Lung microvascular endothelial cell (primary cell): ENCODE measurements at places on chromosomes 16 and 17. TPM values are rescaled to one million over a fixed set of nuclear protein-coding genes. Genes with fewer than 3 reads are reported as not detected.

GRCh38 chr17:77019893-77020379 is 120.8 kb upstream of the SEC14L1 start:
- DNase-seq: no peak

GRCh38 chr16:17607609-17608008 is 136.8 kb upstream of the XYLT1 start:
- DNase-seq: no peak

DNA sequence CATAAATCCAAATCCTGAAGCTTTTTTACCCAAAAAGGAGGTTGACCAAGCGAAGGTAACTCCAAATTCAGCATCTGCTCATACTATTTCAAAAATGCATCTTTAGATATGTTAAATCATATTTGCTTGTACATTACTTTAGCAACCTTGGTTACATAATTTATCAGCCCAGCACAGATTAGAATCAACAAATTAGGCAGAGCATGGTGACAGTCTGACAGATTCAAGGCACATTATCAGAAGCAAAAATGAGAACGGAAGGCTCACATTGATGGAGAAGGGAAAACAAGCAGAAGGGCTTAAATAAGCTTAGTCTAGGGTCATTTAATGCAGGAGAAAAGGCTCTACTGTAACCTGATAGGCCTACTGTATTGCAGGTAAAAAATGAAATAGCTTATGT is 3.9 kb upstream of the KCNJ2 start:
- DNase-seq: no peak

GRCh38 chr17:19720631-19721426 is 4.4 kb upstream of the SLC47A2 start:
- DNase-seq: no peak

DNA sequence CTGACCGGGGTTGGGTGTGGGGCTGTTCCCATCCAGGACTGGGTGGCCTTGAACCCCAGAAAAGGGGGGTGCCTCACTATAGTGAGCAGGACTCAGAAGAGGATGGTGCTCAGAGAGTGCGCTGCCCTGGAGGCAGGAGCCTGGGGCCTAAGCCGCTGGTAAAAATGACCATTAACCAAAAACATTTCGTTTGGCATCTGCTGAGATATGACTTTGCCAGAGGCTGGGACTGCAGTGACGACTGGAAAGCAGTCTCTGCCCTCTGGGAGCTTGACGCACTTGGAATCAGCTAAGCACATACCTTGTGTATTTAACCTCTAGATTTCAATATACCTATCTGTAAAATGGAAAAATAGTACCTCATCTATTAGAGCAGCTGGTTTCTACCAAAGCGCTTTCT is 7.2 kb upstream of the CRHR1 start:
- no peak for DNase-seq

DNA sequence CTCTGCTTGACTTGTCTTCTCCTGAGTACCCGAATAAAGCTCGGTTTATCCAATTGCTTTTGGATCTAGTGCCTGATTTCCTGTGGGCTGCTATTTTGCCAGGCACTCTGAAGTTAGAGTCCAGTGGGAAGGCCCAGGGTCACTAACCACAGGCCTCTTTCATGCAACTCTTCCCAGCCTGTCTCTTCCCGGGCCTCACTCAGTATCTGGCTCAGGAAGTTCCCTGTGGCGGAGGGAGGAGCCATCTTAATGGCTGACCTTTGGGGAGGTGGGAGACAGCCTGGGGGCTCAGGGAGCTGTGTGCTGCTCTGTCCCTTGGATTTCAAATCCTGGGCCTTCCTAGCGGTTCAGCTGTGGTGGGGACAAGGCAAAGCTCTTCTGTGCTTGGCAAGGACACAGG is 328.5 kb downstream of the SLC39A11 start:
- DNase-seq: no peak

DNA sequence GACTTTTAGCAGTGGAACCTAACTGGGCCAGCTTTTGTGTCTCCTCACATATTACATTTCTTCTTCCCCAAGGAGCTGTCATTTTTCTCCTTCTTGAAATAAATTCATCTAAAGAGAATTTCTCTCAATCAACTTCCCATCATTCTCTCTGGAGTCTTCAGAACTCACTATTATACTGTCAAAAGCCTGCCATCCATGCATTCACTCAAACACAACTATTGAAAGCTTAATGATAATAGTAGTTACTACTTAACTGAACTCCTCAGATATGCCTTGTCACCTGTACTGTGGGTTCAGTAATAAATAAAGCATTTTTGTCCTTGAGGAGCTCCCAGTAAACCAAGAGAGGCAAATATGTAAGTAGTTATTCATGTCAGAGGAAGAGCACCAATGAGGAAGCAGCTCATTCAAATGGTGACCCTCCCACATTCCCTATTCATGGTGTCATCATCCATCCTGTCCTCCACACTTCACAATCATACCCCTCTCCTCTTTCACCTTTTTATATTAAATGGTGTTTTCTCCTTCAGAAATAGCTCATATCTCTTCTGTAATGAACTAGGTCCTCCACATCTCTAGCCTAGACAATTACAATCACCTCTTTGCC is 162.6 kb downstream of the CA10 start:
- no peak for DNase-seq

DNA sequence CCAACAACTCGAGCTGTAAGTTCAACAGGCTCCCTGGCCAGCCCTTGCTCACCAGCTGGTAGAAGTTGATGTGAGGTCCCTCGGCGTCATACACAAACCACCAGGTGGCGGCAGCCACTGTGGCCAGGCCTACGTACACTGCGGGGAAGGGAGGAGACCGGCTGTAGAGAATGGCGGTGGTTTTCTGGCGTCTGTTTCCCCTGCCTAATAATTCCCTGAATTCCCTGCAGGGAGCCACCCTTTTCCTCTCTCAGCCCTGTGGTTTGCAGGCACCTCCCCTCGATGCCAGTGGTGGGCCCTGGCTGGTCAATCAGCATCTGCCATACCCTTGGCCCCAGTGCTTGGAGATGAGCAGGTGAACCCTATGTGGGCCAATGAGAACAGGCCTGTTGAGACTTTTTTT is 18.9 kb upstream of the P2RX1 start:
- peak; percentile 92 for DNase-seq

DNA sequence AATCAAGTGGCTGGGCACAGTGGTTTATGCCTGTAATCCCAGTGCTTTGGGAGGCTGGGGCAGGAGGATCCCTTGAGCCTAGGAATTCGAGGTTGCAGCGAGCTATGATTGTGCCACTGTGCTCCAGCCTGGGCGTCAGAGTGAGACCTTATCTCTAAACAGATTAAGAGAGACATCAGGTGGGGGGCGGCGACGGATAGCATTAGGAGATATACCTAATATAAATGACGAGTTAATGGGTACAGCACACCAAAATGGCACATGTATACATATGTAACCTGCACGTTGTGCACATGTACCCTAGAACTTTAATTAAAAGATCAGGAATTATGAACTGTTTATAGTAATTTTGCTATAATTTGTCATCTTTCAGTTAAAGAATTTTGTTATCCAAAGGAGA is 10.3 kb downstream of the RAD51C start:
- no peak for DNase-seq

GRCh38 chr16:75402159-75402820 is 31.0 kb downstream of the CFDP1 start:
- DNase-seq: peak; percentile 85

DNA sequence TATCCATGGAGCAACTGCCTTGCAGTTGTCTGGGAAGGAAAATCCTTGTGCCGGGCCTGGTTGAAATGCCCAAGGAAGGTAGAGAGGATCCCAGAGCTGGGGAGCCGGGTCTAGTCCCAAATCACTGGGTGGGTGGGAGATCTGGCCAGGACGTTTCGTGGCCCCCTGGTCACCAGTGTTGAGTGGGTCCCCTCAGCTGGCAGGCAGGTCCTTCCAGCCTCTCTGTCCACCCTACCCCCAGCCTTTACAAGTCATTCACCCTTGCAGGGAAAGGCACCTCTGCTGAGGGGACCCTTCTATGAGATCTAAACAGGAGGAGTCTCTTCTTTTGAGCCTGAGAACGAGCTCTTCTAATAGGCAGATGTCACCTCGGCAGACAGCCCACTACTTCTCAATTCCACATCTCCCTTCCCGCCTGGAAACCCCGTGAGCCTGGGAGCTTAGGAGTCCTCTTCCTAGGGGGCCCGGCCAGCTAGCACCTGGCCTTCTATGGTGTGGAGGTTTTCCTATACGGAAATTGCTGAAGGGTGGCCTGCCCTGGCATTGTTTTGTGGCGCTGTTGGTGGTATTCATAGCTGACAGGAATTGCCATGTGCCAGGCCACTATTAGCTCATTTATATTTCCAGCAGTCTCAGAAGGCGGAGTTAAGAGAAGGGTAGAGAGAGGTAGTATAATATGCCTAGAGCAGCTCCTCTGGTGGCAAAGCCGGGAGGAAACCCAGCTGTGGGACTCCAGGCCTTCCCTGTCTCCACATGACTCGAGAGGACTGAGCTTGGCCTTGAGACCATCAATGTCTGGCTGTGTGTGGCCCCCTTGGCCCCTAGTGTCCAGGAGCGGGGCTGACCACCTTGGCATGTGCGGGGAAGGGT is 13.3 kb downstream of the MPRIP start:
- DNase-seq: peak; percentile 67

DNA sequence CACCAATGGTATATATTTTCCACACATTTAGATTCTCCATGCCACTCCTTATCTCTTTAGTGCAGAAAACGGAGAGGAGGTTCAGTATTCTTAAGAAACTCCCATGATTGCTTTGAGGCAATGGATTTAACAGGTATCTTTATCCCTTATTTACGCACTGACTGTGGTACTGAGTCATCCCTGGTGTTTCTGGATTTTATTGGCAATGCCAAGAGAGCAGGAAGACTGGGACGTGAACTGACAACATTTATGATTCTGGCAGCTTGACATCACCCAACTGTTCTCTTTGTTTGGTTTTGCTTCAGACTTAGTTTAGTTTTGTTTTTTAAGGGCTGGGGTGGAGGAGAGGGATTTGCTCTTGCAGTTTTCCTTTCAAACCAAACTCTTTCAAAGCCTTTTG is 131.4 kb downstream of the WWOX start:
- DNase-seq: peak; percentile 62

- DNase-seq: no peak
These were observed 38.3 kb downstream of the CCDC182 start for GRCh38 chr17:57706761-57707160.

Gene RND2
- 0.20 and 0.22 TPM in 2 replicates for total RNA-seq

Gene CES3
- total RNA-seq: under 0.01 TPM in 1 of 2 replicates, not detected in the other

Gene TEKT5
- not detected in 2 replicates for total RNA-seq

Gene HOXB3
- 1.7 and 1.8 TPM in 2 replicates for total RNA-seq

Gene MAF
- 23.8 and 70.0 TPM in 2 replicates for total RNA-seq

Gene TBC1D3
- total RNA-seq: 0.44 and 1.8 TPM in 2 replicates
